ENCODE measurements at places on chromosomes 16 and 17. TPM values are rescaled to one million over a fixed set of nuclear protein-coding genes. Genes with fewer than 3 reads are reported as not detected.

The MTHFSD gene
- 19.0 TPM for total RNA-seq

The PRSS53 gene
- 6.0 TPM for total RNA-seq

The PSME3IP1 gene
- total RNA-seq = 45.9 TPM

The ARL5C gene
- total RNA-seq = not detected

The CD300LB gene
- not detected for total RNA-seq

The KRT38 gene
- total RNA-seq = 0.13 TPM

The CDH1 gene
- 0.52 TPM for total RNA-seq

The WSCD1 gene
- total RNA-seq = 0.85 TPM

The P3H4 gene
- total RNA-seq = 123 TPM

The PRRT2 gene
- total RNA-seq = 1.8 TPM

The ABCA5 gene
- total RNA-seq = 19.5 TPM
